Stimulated activated CD8-positive, alpha-beta memory T cell treated with anti-CD3 and anti-CD28 coated beads, Interleukin-15, amount 100 ng/mL, for 48 hours (primary cell): ENCODE measurements at places on chromosomes 13 and 19.

DNA sequence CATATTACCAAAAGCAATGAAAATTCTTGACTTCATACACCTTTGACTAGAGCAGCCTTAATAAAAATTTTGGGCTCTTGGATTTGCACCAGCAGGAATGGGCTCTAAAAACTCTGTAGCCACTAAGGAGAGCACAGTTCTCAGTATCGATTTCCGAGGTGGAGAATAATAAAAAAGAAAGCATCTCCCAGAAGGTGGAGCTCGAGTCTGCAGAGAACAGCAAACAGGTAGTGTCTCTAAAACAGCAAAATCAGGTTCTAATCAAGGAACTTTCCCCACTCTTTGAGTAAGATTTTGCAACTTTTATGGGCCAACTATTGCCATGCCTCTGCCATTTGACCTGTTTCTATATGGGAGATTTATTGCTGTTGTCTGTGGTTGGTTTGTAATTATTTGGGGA, 258.7 kb upstream of the GPC6 start:
- no peak for DNase-seq

DNA sequence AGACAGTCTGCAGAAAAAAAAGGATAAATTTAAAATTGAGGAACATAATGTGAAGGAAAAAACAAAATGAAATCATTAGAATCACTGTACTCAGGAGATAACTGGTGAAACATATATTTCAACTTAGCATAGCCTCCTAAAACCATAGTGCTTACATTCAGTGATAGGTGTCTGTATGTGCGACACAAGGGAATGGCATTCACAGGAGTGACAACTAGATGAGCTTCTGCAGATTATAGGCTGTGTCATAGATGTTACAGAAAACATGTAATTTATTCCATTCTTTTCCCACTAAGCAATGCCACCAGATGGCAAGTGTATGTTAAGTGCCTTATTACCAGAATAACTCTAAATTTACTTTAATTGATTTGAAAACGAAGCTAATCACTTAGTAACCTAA, 960.0 kb upstream of the PCDH20 start:
- no peak for DNase-seq

- no peak for DNase-seq
Measured at GRCh38 chr13:97896446-97896845, 57.0 kb upstream of the IPO5 start.

DNA sequence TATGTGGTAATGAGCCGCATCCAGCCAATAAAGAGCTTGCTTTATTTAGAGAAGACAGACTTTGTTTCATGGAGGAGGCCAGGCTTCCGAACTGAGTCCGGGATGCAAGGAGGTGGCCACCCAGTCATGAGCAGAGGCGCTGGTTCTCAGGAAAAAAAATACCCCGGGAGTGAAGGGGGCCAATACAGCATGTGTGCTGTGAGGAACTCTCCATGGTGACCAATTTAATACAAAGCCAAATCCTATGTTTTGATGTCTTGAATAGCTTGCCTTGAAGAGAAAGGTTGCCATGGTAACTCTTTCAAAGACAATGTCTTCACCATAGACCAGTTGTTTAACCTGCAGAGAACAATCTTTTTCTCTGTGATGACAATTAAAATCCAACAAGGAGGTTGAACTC, 43.4 kb upstream of the PDCD5 start:
- no peak for DNase-seq
